GM12878 (cell line): ENCODE measurements at places on chromosomes 1 and 21.

DNA sequence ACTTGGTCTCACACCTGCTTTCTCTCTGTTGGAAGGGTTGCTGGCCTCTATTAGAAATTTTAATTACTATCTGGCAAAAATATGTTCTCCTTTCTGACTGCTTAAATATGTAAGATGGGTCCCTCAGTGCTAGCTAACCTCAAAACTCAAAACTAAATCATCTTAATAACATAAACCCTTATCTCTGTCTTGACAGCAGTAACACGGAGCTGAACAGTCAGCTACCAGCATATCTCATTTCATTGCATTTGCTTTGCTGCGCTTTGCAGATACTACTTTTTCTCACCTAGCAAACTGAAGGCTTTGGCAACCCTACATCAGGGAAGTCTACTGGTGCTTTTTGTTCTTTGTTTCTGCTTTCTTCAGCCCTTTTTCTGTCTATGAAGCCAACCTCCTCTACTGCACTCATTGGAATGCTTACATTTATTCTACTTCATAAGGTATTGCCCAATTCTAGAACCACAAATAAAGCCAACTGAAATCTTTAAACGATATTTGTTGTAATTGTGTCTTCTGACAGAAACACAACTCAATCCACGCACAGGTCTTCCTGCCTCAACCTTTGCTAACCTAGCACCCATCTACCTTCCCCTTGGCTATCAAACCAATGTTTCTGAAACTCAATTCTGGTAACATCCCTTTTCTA lies 95.6 kb downstream of the RERE start:
- no peak for DNase-seq

GRCh38 chr1:11898086-11898785 lies 28.0 kb downstream of the KIAA2013 start:
- DNase-seq = no peak

DNA sequence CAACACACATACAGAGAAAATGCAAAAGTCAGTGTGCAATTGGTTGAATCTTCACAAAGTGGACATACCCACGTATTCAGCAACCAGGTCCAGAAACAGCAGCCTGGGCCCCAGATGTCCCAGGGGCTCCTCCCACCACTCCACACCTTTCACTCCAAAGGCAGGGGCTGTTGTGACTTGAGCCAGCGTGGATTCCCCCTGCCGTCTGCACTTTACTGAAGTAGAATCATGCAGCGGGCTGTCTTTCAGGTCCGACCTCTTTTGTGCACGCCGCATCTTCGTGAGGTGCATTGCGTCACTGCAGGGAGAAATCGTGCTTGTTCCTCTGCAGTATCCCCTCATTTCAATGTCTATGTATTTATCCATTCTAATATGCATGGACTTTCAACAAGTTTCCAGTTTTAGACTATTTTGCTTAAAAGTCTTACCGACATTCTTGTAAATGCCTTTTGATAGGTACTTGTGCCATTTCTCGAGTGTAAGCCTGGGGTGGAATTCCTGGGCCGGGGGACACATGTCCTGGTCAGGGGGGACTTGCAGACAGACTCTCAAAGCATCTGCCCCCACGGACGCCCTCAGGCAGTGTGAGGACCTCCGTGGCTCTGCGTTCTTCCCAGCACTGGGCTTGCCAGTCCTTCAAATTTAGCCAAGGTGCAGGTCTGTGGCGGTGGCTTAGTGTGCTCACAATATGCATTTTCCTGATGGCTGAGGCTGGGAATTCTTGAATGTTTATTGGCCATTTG lies 29.3 kb upstream of the ACTRT2 start:
- no peak for DNase-seq

DNA sequence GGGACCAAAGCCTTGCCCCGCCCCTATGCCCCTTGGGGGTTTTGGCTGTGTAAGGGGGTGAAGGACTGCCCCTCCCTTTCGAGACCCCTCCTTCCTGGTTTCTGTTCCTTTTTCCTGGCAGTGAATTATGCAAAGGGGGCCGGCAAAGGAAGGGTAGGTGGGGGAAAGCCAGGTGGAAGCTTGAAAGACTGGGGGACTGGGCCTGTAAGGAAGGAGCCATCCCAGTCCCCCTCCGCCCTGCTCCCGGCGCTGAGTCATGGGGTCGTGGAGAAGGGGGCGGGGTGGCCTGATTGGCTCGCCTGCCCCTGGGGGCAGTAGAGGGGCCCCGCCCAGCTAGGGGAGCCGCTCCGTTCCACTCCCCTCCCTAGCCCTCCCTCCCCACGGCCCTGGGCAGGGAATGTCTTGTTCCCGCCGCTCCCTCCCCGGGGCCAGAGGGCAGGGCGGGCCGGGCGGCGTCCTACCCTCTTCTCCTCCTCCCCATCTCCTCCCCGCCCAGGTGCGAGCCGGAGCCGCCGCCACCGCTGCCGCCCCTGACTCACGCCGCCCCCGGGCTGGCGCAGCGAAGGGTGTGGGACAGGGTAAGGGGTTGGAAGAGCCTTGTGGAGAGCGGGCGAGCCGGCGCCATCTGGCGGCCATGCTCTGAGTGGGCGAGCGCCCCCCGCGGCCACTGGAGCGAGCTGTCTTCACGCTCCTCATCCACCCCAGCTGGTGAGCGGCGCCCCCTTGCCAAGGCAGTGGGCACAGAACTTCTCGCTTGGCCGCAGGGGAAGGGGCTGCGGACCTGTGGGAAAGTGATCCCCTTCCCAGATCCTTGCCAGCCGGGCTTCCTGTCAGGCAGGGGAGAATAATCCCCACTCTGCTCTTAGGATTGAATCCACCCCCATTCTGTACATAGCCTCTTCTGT lies 14.7 kb downstream of the ZBTB7B start:
- DNase-seq = peak; percentile 47

GRCh38 chr21:44869781-44870747 lies 3.4 kb downstream of the PTTG1IP start:
- no peak for DNase-seq
